Stomach (tissue), 19 donors: ENCODE measurements at places on chromosomes 3 and 15. TPM values are rescaled to one million over a fixed set of nuclear protein-coding genes. Genes with fewer than 3 reads are reported as not detected.
A peak's percentile ranks its signal among the peaks of the same experiment; 100 is the strongest.

- no peak for DNase-seq
Observed at GRCh38 chr3:136105044-136105443, 91.1 kb downstream of the MSL2 start.

The GOLGA6L7 gene
- total RNA-seq: not detected

DNA sequence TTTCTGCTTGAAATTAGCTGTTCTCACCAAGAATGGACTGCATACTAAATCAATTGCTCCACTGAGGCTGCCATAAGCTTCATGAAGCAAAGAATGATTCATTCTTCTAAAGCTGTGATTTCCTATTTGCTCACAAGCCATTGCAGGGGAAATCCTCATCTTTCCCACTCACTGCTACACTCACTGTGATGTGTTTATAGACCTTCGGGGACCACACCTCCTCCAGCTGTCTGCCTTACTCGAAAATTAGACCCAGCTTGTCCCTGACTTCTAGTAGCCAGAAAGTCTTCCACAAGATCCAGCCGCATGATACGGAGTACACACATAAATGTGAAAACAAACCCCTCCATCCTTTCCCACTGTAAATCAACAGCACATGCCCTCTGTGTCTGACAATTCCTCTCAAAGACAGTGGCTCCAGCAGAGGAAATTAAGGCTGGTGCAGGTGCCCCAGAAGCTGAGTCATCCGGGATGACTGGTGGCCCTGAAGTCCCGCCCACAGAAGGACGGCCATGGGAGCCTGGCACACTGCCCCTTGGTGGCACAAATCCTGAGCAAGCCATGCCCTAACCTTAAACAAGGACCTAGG is 172.0 kb downstream of the STT3B start:
- DNase-seq: peak; percentile 30

DNA sequence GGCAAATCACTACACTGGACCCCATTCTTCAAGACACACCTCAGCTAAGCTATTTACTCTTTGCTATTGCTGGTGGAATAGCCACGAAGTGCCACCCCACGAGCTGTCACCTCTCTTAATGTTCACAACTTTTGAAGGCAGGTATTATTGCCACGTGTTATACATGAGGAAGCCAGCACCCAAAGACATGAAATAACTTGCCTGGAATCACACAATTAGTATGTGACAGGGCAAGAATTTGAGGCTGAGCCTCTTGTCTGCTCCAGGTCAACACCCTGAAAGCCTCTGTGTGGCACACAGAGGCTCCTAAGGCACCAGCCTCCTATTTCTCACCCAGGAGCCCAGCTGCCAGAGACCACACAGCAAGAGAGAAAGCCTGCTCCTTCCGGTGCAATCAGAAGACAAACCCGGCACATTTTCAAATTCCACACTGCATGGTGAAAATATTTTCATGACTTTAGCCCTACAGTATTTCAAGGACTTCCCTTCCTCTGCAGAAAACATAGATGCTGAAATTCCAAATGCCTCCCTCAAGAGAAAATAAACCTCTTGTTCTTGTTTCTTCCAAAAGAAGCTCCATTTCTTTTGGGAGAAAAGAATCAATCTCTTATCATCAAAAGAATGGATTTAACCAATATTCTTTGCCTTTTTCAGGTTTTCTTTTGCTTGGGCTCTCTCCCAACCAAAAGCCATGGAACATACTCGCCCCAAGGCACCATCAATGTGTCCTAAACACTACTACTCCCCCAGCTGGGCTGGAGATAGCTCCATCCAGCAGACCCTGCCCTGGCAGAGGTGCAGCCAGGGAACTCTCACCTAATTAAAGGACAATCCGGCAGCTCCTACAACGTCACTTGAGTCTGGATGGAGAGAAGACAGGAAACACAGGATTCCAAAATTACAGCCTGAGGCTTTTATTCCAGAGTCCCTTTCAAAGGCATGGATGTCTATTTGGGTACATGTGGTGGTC is 84.7 kb upstream of the THBS1 start:
- DNase-seq: no peak

GRCh38 chr3:36214460-36214859 is 165.8 kb upstream of the STAC start:
- DNase-seq: no peak

DNA sequence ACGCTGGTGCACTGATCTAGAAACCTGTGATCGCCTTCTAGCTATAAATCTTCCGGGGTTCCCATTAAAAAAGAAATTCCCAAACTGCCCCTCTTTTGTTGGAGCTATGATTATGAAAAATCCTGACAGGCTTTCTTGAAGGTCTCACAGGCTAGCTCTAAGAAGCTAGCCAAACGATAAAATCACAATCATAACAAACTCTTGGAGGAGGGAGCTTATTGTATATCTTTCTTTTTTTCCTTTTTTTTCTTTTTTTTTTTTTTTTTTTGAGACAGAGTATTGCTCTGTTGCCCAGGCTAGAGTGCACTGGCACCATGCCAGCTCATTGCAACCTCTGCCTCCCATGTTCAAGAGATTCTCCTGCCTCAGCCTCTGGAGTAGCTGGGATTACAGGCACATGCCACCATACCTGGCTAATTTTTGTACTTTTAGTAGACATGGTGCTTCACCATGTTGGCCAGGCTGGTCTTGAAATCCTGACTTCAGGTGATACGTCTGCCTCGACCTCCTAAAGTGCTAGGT is 72.0 kb downstream of the MYO1E start:
- DNase-seq: peak; percentile 48
